CD4-positive, alpha-beta T cell treated with Interleukin-6 for 4 hours (primary cell): ENCODE measurements at places on chromosomes 1 and 21.

GRCh38 chr1:168582688-168583336 is 6.4 kb downstream of the XCL1 start:
- DNase-seq: no peak

DNA sequence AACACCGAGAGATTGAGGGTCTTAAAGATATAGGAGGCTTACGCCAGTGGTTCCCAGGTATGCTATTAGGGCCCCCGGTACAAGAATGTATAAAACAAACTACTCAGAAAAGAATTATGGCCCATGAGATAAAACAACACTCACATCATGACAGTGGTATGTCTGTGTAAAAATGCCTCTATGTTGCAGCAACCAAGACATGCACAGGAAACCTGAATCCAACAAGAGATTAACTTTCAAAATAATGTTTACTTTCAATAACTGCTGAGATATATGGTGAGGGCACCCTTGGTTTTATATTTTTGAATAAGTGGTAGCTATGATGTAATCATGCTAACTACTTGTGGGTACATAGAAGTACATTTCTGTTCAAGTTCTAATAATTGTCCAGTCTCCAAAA is 74.9 kb downstream of the PUM1 start:
- DNase-seq: no peak

DNA sequence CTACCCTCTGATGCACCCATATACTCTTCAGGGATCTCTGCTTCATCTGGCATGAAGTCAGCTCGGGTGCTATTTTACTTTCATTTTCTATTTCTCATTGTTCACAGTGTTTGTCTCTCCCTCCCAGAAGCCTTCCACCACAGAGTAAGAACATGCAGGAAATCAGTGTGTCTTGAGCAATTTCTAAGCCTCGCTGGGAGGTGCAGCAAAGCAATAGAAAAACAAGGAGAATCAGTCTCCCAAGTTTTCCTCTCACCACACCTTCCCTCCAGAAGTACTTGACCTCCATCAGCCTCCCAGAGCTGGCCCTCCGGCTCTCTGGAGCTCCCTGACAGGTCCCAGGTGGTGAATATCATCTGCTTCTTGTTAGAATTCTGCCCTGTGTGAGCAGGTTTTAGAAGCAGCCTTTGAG is 594.7 kb upstream of the CAMK1G start:
- peak; percentile 3 for DNase-seq

DNA sequence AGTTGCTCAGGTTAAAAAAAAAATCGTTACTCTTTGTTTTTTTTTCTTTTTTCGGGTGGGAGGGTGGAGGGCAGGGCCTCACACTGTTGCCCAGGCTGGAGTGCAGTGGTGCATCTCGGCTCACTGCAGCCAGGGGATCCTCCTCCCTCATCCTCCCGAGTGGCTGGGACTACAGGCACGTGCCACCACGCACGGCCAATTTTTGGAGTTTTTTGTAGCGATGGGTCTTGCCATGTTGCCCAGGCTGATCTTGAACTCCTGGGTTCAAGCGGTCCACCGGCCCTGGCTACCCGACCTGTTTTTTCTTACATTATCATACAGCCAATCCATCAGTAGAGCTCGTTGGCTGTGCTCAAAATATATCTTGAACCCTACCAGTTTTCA is 2.2 kb upstream of the USP1 start:
- no peak for DNase-seq

DNA sequence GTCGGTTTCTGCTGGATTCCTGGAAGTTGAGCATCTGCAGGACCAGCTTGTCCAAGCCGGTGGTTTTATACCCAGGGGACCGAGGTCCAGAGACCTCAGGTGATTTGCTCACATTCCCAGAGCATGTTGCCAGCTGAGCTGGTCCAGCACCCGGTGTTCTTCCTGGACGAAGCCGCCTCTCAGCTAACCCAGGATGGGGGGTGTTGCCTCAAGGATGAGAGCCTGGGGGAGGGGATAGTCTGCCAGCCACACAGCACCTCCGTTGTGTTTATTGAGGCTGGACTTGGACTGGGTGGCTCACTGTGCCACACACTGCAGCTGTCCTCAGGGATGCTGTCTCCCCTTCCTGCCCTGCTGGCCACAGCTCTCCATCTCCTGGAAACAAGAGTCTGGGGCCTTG is 1.5 kb downstream of the TMEM201 start:
- DNase-seq: no peak

DNA sequence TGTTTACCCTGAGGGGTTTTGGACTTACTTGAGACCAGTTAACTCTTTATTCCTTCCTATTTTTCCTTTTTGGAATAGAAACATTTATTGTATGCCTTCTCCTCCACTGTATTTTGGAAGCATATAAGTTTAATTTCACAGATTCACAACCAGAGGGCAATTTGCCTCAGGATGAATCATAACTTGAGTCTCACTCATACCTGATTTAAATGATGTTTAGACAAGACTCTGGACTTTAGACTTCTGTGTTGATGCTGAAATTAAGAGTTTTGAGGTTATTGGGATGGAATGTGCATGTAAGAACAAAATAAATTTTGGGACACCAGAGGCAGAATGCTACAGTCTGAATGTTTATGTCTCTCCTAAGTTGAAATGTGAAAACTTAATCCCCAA is 7.1 kb upstream of the ADAM30 start:
- no peak for DNase-seq

DNA sequence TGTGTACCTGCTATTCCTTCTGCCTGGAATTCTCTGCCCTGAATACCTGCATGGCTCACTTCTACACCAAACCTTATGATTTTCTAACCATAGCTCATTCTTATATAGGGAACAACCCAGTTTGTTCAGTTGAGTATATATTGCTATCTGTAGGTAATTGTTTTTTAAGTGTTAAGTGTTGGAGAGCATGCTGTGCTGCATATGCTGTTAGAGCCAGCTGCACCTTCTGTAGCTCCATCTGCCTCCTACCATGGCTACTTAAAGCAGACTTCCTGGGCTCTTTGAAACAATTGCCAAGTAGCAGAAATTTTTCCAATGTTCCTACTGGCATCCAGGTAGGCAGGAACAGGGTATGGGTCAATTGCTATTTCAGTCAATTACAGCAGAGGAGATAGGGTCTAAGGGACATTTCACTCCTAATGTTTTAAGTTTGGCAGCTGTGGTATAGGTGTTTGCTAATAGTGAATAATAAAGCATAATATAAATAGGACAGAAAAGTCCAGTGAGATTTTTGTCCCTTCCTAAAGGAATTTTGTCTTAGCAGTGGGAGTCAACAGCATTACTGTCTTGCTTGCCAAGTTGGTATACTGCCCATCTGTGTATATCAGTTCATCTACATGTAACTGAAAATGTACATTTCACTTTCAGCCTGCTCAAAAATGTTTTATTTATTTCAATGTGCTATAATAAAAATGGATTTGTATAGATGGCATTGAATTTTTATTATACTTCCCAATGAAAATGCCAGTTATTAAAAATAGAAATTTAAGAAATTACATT is 34.0 kb upstream of the C1orf115 start:
- DNase-seq: no peak

GRCh38 chr21:21246007-21246406 is 247.8 kb downstream of the NCAM2 start:
- no peak for DNase-seq

DNA sequence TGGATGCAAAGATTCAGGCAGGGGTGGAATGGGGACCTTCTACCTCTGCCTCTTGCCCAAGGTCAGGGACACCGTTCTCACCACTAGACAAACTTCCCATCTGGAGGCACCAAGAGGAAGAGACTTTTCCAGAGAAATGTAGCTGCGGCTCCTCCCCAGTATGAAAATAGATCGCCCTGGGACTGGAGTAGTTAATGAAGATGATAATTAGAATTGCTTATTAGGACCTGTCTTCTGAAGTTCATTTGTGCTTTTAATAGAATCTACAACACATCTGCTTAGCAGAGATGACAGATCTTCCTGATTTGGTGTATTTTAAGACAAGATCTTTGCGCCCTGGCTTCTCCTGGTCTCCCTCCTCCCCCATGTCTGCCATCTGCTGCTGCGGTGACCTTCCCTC is 266.6 kb downstream of the KAZN start:
- DNase-seq: no peak

GRCh38 chr1:215667761-215668160 is 100.7 kb downstream of the KCTD3 start:
- DNase-seq: no peak

DNA sequence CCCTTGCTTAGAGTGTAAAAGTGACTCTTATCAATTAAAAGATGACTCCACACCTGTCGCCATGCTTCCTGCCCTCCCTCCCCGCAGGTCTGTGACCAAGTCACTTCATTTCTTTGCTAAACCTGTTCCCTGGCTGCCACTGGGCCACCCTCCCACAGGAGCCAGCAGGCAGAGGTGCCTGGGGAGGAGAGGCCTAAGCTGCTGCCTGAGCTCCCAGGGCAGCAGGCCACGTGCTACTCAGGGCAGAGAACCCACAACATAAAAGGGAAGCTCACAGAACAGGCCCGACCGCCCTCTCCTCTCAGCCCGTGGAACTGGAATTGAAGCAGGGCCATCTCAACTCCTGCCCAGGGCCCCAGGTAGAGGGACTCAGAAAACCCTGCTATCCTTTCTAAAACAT is 4.9 kb downstream of the C1orf198 start:
- no peak for DNase-seq
